Activated B cell treated with CpG ODN at 0.5 μM for 24 hours (primary cell): ENCODE measurements at places on chromosomes 6 and 20.

- DNase-seq = no peak
These were observed 148.3 kb downstream of the SMOC2 start for GRCh38 chr6:168589275-168589674.

DNA sequence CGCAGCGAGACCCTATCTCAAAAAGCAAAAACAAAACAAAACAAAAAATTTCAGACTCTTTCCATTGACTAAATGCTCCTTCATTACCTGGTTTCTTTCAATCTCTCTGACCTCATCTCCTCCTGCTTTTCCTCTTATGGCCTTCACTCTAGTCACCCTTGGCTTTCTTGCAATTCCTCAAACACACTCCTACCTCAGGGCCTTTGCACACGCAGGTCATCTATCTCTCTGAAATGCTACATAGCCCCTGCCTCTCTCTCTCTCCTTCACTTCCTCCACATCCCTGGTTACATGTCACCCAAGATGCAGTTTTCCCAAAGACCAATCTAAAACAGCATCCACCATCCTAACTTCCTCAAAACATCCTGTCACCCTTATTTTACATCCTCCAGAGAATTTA is 96.8 kb downstream of the PREX1 start:
- no peak for DNase-seq

DNA sequence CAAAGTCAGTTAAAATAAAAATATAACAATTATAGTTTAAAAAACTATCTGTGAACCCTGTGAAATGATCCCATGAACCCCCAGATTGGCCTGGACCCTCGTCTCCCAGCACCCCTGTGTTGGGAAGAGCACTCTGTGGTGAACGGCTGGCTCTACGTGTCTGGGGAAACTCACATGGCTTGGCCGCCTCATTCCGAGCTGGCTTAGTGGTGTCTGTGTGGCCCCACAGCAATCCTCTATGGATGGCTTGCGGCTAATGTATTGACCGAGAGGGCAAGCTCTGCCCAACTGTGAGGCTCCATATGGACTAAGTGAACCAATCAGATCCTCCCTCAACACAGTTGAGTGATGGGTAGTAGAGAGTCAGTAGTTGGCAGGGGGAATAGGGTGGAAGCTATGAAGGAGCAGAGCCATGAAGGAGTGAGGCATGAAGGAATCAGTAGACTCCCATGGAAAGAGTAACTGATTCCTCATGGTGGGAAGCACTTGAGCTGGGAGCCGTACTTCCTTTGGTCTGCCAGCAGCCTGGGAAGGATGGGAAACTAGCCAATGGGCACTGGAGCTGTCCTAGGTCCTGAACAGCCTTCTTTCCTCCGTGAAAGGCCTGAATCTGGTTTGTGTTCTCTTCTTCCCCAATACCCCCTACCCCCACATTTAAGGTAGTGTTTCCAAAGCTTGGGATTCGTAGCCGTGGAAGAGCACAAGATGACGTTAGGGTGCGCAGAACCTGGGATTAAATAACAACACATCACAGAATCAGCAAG is 21.6 kb upstream of the ZNF831 start:
- no peak for DNase-seq

DNA sequence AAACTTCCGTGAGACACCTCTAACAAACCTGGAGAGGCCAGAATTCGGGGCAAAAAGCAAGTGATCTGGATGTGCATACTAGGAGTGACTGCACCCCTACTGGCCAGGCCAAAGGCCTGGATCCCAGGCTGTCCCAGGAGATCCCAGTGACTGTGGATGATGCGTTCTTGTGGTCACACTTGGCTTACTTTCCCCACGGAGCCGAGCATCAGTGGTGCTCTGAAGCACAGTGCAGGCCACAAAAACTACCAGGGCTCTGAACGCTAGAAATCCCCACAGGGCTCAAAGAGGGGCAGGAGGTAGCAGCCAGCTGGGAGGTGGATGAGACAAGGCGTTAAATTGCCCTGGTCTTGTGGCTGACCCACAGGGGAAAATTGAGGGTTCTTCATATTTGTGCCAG is 7.1 kb downstream of the TRIM26 start:
- DNase-seq = no peak

GRCh38 chr6:49515485-49516146 is 15.9 kb downstream of the GLYATL3 start:
- no peak for DNase-seq

- DNase-seq = no peak
These were observed 128.9 kb downstream of the HIVEP2 start for GRCh38 chr6:142816031-142816430.

DNA sequence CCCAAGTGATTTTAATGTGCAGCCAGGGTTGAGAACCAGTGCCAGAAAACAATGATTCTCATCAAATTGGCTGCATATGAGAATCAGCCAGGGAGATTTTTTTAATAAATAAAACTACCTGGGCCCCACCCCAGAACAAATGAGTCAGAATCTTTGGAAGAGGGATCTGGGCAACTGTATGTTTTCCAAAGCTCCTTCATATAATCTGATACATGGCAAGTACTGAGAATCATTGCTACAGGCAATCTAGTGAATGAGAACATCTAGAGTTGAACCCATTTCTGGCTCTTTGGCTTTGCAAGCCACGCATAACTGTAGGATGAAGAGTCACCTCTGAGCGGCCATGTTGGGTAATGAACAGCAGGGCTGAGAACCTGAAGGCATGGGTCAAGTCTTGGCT is 26.1 kb upstream of the DSP start:
- DNase-seq = no peak

GRCh38 chr6:44126320-44127149 is 717 bp downstream of the MRPL14 start:
- DNase-seq = peak; percentile 43

DNA sequence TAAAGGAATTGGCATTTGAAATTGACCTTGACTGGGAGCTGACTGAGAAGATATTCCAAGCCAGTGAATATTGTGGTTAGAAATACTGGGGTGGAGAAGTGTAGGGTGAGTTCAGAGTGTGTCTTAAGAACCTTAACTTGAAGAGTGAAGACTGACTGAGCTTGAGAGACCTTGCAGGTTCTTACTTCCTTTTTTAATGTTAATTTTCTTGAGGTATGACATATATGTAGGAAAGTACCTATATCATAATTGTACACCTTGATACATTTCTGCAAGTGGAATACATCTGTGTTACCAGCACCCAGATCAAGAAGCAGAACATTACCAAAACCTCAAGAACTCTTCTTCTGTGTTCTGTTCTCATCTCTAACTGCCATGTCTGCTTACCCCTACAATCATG is 11.0 kb downstream of the DHX35 start:
- DNase-seq = no peak

GRCh38 chr6:162090734-162091133 is 636.8 kb downstream of the PRKN start:
- DNase-seq = no peak

- no peak for DNase-seq
These were observed 203.0 kb downstream of the KCNQ5 start for GRCh38 chr6:72824833-72825232.

GRCh38 chr6:19024737-19025136 is 637.6 kb downstream of the RNF144B start:
- no peak for DNase-seq

- DNase-seq = peak; percentile 27
These were observed 54.9 kb downstream of the TAF4 start for GRCh38 chr20:62010551-62011402.

DNA sequence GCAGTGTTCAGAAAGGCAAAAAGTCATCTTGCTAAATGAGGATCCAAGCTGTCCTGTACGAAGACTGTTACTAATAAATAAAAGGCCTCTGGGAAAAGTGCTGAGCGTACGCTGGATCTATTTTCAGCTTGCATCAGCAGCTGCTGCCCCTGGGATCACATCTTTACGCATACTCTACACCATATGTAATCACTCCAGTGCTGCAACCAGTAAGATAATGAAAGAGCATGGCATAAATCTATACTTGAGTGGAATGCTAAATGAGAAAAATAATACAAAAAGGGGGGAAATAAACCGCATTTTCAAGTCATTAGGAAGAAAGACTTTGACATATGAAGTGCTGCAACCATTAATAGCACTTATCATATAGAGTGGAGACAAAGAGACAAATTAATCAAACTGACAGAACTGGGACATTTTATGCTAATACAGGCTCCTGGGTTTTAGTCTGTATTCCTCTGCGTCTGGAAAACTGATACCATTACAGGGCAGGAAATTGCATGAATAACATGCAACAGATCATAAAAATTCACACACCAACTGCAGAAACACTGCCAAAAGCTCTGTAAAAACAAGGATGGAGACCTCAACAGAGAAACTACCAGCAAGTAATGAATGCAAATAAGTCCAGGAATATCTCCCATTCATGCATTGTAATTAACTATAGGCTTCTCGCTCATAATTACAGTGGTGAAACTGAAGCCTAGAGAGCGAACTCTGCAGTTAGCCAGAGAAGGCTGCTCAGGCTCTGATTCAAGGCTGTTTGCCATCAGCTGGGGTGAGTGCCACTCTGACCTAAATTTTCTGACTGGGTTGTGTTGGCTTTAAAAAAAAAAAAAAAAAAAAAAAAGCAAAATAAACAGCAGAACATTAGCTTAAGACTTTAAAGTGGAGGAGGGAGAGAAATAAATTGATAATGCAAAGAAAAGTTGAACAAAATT is 83.8 kb downstream of the GJA10 start:
- no peak for DNase-seq

DNA sequence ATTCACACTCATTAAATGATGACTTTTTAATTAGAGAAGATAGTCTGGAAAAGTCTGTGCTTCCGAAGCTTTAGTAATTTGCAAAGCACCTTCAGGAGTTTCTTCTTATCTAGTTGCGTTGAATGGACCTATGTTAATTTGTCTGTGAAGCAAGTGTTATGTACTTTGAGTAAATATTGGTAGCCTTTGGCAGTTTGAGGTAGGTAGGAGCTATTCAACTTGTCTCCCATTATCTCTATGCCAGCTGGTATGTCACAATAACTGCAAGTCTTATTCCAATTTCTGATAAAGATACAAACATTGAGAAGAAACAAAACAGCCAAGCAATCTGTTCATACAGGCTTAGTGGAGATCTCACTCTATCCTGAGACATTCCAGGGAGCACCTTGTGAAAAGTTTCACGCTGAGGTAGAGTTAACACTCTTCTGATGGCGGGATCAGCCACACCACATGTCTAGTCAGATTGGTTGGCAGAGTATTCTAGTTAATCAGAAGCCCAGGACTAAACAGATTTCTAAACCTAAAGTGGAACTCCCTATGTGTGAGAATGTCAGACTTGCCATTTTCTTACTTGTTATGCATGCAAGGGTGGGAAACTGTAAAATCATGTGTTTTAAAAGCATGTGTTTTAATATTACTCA is 219.8 kb upstream of the MANEA start:
- DNase-seq = no peak

DNA sequence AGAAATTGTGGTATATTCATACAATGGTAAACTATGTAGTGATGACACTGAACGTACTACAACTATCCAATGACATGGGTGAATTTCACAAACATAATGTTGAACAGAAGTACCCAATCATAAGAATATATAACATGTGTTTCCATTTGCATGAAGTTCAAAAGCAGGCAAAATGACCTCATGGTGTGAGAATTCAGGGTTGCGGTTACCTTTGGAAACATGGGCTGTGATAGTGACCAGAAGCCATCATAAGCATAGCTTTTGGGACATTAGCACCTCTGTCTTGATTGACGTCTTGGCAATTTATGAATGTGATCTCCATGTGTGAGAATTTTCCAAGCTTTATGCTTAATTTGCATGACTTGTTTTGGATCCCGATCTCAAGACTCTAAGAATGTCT is 500.1 kb upstream of the JAG1 start:
- DNase-seq = no peak

DNA sequence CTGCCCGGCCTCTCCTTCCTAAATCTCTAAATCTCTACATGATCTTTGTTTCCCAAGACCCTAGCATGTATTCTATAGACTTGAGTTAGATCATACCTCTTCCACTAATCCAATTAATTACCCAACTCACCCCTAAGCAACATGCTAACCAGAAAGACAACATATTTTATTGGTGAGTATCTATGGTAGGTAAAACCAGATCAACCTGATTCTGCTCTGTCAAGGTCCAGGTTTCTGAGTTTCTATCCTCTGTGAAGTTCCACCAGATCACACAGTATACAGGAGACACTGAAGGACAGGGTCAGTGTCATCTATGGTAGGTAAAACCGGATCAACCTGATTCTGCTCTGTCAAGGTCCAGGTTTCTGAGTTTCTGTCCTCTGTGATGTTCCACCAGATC is 363.2 kb upstream of the MARCKS start:
- no peak for DNase-seq

DNA sequence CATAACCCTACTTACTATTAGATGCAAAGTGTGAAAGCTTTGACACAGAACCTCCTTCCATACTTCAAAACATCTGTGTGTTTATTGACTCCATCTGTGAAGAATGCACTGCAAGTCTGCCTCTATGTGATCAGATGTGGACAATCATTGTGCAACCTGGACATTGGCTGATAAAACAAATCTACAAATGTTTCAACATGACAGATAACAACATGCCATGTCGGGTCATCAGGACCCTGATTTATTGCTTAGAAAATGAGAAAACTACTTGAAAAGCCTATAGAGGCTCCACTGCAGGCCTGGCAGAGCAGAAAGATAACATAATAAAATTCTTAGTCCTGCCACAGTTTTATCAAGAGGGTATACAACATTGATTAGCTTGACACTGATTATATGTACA is 1286.4 kb downstream of the GRIK2 start:
- no peak for DNase-seq

DNA sequence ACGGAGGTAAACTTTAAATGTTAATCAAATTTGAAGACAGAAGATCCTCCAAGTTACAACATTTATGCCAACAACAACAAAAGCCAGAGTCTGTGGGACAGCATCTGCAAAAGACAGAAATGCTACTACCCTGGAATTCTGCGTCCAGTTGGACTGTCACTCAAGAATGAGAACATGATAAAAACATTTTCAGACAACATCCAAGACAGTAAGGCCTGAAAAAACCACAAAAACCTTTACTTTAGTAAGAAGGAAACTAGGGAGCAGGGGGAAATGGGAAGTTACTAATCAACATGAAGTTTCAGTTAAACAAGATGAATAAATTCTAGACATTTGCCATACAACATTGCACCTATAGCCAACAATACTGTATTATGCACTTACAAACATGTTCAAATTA is 77.6 kb downstream of the MLIP start:
- DNase-seq = no peak

GRCh38 chr20:12829170-12829569 is 179.6 kb upstream of the SPTLC3 start:
- DNase-seq = no peak

DNA sequence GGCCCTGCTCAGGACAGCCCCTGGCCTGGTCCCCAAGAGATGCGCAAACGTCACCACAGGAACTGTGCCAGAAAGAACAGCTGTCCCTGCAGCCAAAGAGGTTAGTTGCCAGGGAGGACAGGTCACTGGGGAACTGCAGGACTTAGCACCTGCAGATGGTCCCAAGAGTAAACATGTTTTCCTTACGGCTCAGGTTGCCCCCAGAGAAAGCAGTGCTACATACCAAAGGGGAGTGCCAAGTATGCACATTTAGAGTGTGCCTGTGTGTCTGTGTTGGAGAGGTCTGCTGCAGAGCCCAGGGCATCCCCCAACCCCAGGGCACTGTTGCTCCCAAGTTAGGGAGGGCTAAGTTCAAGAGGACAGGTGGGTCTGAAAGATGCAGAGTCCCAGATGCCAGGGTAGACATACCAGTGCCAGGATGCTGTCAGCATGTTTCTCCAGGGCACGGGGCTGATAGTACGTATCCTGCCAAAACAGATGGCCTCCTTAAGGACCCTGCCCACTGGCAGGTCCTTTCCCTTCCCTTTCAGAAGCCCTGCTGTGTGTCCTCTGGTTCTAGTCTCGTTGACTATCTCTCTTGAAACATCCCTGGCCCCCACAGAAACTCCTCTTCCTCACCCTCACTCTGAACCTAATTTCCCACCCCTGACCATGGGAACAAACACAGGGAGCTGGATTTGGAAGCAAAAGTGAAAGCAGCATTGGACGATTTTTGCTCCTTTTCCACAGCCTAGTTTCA is 1.3 kb downstream of the ABHD16A start:
- no peak for DNase-seq
